Stimulated activated CD8-positive, alpha-beta memory T cell treated with anti-CD3 and anti-CD28 coated beads, Interleukin-7, amount 100 ng/mL, for 24 hours (primary cell): ENCODE measurements at places on chromosomes 11 and 22.

- no peak for DNase-seq
These were observed 26.9 kb downstream of the MICAL3 start for GRCh38 chr22:17997456-17997855.

GRCh38 chr11:100469835-100470234, 217.3 kb upstream of the ARHGAP42 start:
- DNase-seq: no peak

- DNase-seq: no peak
These were observed 129.5 kb upstream of the OPCML start for GRCh38 chr11:133661846-133662245.

- DNase-seq: no peak
These were observed 48.8 kb upstream of the ANO1 start for GRCh38 chr11:70029115-70029860.

DNA sequence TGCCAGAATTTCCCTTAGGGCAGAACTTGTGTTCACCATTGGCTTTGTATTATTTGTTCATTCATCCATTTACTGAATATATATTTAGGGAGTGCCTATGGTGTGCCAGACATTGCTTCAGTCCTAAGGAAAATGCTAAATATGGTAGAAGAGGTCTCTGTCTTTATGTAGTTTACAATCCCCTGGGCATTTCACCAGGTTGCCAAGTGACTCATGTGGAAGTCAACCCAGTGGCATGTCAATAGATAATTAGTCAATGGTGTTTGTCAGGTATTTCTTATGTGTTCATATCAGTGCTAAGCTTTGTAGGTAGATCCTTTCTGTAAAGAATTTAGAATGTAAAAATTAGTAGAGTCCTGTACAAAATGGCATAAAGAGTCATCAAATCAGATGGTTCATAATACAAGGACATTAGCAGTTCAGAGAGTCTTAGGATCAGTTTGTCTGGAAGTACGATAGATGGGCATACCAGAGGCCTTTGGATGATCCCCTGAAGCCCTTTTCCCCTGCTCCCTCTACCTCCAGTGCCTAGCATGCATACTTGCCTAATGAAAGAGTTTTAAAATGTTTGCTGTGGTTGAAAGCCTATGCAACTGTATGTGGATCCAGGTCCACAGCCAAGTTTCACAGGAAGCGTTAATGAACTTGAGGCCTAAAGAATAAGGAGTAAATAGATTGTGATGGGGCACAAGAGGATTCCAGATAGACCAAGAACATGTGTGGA, 58.5 kb upstream of the SESN3 start:
- no peak for DNase-seq

- DNase-seq: no peak
These were observed 31.9 kb downstream of the PDGFB start for GRCh38 chr22:39212721-39213376.
